ENCODE measurements at places on chromosomes 1 and 21.

DNA sequence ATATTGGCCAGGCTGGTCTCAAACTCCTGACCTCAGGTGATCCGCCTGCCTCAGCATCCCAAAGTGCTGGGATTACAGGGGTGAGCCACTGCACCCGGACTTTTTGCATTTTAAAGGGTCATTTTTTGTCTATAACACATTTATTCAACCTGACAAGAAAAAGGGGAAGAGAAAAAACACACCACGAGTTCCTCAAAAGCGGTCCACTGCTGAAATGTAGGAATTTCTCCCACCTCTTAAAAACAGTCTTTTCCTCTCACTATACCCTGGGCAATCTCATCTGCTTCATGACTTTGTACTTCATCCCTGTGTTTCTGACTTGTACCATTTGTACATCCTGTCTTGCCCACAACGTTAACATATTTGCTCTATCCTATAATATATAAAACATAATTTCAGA is 413.3 kb upstream of the PTBP2 start:
- DNase-seq, result no peak

GRCh38 chr1:176541663-176542062 is 78.7 kb downstream of the PAPPA2 start:
- DNase-seq, result no peak

- no peak for DNase-seq
Observed at GRCh38 chr1:228367798-228368791, 38.5 kb downstream of the TRIM11 start.

- DNase-seq, result peak; percentile 60
Observed at GRCh38 chr1:75765697-75766355, 20.2 kb upstream of the RABGGTB start.

DNA sequence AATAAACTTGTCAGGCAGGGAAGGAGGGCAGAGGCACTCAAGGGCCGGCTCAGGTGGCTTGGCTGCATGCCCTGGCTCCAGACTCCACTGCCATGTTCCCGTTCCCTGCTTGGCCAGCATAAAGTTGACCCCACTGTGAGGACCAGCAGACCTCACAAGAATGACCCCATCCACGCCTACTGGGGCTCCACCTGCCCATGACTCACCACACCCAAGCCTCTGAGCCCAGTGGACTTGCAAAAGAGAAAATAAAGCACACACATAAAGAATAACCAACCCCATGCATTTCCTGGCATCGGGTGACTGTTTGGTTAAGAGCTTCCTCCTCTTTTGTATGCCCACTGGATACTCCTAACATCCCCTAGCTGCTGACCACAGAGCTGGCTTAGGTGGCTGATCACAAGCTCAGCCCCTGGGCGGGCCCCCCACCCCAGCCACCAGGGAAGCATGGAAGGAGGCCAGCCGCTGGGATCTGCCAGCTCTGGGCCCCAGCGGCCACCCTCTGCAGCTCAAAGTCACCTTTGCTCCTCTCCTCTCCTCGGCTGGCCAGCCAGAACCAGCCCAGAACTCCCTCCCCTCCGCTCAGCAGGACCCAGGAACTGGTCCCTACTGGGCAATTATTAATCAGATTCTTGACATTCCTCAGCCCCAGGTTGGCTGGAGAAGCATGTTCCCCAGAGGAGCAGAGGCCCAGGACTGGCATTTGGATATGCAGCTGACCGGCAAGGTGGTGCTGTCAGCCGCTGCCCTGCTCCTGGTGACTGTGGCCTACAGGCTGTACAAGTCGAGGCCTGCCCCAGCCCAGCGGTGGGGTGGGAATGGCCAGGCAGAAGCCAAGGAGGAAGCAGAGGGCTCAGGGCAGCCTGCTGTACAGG is at the start of gene KLHDC7A:
Gene KLHDC7A, plus strand, starts transcription at position 616 of the 875 bp plus-strand sequence. Its CDS starts 52 bp downstream, at position 668.
- no peak for DNase-seq

GRCh38 chr1:245155272-245156040 is 671 bp downstream of the KIF26B start:
- no peak for DNase-seq

GRCh38 chr1:82706741-82707140 is 906.0 kb downstream of the ADGRL2 start:
- DNase-seq, result no peak

GRCh38 chr1:211609120-211610024 is 30.4 kb upstream of the SLC30A1 start:
- DNase-seq, result no peak

GRCh38 chr1:221188458-221188857 is 309.2 kb downstream of the HLX start:
- no peak for DNase-seq

GRCh38 chr1:93865253-93865652 is 13.8 kb downstream of the DNTTIP2 start:
- no peak for DNase-seq

- DNase-seq, result no peak
Observed at GRCh38 chr1:195828325-195828724, 779.9 kb downstream of the KCNT2 start.

DNA sequence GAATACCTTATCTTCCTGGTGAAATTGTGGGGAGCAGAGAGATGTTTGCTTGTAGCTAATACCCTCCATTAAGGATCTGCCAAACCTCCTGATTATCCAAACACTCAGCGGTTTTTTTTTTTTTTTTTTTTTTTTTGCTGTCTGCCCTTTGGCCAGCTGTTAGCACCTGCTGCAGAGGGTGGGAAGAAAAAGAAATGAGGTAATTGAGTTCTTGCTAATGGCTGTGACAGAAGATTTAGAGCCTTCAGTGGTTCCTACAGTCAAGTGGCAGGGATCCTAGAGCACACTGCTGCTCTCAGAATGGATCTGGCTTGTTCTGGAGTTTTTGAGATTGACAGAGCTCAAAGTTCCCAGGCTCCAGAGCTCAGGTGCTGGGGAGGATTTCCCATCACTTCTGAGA is 342.5 kb downstream of the DISC1 start:
- no peak for DNase-seq

DNA sequence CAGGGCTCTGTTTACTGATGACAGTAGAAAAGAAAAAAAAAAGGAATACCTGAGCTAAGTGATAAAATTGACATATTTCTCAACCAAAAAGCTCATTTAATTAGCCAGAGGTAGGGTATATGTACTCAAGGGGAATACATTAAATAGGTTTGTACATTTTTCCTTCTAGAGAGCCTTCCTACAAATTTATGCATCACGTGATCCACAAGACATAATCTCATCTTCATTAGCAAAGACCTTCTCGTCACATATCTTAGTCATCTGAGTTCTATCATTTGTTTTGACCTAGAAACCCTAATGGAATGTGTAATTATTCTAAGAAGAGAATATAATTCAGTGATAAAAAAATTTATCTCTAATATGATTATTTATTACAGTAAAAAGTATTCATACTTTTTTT is 30.7 kb upstream of the CFHR4 start:
- no peak for DNase-seq

- DNase-seq, result no peak
Observed at GRCh38 chr1:40914927-40915569, 52.9 kb upstream of the CITED4 start.

DNA sequence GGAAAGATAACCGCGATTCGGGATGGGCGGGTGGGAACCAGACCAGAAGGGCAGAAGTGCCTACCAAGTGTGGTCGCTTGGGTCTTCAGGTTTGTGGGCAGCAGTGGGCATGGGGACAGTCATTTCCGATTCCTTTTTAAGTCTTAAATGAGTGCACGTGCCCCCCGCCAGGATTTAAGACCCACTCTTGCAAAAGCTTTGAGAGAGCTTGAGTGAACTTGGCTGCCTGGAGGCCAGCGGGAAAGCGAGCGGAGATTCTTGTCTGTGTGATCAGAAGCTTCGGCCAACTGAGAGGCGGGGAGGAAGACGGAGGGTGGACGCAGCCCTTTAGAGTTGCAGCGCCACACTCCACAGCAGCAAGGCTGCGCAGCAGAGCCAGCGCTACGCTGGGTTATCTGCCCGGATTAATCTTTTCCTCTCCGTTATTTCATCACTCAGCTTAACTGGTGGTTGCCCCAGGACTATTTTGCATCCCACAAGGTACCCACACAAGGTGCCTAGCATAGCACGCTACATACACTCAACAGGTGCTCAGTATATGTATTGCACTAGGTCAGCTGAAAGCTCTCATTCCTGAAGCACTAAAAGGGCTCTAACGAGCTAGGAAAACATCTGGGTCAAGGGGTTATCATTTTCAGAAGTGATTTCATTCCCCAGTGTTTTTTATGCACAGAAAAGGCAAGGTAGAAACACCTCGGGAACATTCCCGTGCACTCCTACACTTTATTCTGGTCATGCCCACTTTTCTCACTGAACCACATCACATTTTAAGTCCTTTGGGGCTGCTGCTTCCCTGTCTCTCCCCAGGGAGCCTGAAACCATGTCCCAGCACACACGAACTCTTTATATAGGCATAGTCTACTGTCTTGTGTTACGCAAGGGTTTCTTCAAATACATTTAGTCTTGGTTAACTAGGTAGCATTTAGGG is 1.5 kb upstream of the BATF3 start:
- DNase-seq, result peak; percentile 20

DNA sequence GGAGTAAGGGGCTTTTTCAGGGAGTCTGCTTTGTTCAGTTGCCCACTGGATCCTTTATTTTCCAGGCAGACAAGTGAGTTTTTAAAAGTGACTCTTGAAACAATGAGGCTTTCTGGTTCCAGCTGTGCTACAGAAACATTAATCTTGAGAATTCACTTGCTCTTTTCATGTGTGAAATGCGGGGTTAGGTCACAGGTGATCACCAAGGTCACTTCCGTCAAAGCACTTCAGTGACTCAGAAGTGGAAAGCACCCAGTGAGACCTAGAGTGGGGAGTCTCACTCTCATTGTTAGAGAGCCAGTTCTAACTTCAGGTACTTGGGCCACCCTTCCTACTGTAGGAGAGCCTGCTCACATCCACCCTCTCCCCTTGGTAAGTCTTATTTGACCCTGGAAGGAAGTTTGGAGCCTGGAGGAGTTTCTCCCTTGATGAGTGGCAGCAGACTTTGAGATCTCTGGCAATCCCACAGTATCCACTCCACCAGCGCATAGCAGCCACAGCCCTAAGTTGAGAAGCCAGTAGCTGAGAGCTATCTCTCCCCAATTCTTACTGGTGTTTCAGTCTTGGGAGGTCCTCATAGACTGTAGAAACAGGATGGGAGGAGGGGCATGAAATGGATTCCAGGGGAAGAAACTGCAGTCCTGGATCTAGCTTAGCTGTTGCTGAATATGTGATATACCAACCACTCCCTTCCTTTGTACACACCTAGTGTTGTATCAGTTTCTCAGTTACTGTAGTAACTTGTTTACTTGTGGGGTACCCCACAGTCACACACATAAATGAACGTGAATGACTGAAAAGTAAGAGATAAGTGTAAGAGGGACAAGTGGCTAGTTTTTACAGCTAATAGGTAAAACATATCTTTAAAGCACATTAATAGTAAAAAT is 3.1 kb downstream of the TACSTD2 start:
- no peak for DNase-seq

- peak; percentile 99 for DNase-seq
Observed at GRCh38 chr1:58883037-58883887, 99.4 kb upstream of the JUN start.

- DNase-seq, result no peak
Observed at GRCh38 chr21:36962098-36962780, 4.2 kb downstream of the HLCS start.

DNA sequence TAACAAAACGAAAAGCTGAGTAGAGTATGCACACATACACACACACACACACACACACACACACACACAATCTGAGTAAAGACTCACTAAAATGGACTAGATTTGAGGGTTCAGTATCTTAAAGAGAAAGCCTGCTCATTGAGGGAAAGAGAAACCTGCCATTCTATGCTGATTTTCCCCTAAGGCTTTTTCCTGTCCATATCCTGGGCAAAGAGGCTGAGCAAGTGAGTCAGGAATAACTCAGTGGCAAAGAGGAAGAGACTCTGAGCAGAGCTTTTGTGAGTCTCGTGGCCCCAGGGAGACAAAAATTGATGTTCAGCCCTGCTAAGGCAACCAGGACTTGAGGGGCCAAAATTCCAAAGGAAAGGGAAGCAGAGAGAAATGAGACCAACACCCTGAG is 37.3 kb upstream of the RUNX1 start:
- no peak for DNase-seq

- DNase-seq, result no peak
Observed at GRCh38 chr1:88149686-88150085, 534.4 kb upstream of the PKN2 start.

DNA sequence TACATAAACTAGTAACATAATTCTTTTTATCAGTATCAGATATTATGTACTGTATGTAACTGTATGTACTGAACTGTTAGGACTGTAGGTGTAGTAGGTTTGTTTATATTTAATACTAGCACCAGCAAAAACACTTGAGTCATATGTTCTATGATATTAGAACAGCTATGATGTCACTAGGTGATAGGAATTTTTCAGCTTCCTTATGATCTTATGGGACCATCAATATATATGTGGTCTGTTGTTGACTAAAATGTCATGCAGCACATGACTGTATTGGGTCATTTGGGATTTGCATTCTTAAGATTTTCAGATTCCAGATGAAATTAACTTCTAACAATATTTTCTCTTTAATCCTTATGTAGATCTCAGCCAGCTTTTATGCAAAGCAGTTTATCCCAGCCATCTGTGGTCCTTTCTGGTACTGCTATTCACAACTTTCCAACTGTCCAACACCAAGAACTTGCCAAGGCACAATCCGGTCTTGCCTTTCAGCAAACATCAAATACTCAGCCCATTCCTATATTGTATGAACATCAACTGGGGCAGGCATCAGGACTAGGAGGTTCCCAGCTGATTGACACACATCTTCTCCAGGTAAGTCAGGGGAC is 38.3 kb upstream of the MYOCOS start:
- no peak for DNase-seq

GRCh38 chr1:52634111-52634510 is 1.1 kb downstream of the SHISAL2A start:
- DNase-seq, result no peak

All from astrocyte of the cerebellum (primary cell).